ENCODE measurements at places on chromosomes 4 and X.

GRCh38 chrX:30521440-30522182, 56.0 kb downstream of the TASL start:
- DNase-seq, result no peak

DNA sequence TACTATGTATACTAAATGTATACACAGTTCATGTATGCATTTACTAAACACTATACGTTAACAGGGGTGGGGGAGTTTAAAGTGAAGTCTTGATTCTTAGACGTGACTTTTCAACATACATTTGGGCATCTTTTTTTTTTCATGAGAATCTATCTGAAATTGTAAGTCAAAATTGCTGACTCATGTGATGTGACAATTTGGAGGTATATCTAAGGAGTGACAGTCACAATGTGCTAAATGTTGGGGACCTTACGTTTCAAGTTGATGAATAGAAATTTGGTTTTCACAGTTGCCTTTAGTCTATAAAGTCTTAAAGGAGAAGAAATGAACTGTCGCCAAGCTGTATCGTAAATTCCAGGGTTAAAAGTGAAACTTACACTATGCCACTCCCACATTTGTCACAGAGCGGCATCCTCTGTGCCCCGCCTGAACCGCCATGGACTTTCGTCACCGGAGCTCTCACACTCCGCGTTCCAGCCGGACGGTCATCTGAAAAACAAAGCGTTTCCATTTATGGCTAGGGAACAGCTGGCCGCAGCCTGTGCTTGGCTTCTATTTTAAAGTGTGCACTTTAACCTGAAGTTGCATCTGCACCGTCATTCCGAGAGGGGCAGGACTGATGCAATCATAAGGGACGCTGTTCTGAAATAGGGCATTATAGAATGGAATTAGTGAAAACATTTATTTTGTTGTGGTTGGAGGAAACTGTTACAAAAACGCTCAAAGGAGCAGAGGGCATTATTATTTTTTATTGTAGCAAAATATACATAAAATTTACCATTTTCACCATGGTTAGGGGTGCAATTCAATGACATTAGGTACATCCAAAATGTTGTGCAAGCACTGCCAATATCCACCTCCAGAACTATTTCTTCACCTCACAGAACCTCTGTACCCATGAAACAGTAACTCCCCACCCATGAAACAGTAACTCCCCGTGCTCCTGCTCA, 30.9 kb downstream of the PDLIM3 start:
- no peak for DNase-seq

DNA sequence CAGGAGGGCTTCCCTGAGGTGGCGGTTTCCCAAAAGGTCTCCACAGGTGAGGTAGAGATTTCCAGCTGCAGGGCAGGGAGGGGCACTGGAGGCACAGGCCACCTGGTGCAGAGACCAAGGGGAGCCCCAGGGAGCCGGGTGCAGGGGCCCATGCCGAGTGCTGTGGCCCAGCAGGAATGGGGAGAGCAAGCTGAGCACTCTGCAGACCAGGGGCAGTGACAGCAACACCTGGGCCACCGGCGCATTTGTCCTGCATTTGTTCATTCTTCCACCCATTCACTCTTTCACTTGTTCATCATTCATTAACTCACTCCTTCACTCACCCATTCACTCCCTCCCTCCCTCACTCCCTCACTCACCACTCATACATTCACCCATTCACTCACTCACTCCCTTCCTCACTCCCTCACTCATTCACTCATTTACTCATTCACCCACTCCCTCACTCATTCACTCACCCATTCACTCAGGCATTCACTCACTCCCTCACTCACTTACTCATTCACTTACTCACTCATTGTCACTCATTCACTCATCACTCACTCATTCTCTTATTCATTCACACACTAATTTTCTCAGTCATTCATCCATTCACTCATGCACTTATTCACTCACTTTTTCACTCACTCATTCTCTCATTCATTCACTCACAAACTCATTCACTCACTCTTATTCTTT, 16.3 kb downstream of the CPZ start:
- no peak for DNase-seq

GRCh38 chr4:41670530-41670929, 78.0 kb downstream of the PHOX2B start:
- DNase-seq, result no peak

DNA sequence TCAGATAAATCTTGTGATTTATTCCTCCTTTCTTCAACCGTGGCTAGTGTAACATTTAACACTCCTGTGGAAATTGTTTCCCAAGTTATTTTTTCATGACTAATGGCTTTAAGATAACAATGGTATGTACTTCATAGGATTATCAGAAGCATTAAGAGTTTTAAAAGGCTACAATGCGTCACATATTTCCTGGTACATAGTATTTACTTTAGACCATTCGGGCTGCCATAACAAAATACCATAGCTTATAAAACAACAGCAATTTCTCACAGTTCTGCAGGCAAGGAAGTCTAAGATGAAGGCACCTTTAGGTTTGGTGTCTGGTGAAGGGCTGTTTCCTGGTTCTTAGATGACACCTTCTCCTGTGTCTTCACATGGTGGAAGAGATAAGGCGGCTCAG, 158.6 kb downstream of the PAPSS1 start:
- no peak for DNase-seq
